Stimulated activated CD4-positive, alpha-beta T cell treated with anti-CD3 and anti-CD28 coated beads, Interleukin-12 subunit alpha, Interleukin-12 subunit beta, amount 100 ng/mL, for 24 hours (primary cell): ENCODE measurements at places on chromosomes 16 and 17.

- DNase-seq = peak; percentile 80
Measured at GRCh38 chr17:5111402-5112204, at the start of gene ZNF232. Gene ZNF232, minus strand, starts transcription at chr17:5111878. Its CDS starts 56 bp downstream, at chr17:5111822.

DNA sequence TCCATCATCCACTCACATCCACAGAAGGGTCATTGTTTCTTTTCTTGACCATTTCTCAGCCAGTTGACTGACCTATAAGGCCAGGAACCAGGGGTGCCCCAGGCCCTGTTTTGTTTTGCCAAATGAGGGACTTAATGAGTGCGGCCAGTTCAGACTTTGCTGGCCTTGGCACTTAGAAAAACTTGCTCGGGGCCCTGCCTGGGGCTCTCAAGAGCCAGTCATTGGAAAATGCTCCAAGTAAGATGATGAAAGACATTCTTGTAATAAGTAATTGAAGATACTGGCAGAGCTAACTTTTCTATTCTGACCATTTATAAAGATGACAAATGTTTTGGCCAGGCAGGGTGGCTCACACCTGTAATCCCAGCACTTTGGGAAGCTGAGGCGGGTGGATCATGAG lies 29.0 kb upstream of the CLEC18B start:
- no peak for DNase-seq

DNA sequence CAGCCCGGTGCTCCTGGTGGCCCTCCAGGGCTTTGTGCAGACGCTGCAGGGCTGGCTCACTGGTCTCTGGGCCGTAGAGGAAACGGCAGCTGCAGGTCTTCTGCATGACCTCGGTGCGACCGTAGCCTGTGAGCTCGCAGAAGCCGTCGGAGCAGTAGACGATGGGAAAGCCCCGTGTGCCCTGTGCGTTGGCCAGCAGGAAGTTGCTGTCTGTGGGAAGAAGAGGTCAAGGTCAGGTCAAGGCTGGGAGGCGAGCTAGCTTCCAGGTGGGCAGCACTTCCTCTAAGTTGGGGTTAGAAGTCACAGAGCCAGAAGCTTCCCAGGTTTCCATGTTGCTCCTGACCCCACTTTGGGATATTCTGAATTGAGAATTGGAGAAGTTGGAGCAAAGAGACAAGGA lies 2.1 kb downstream of the KCNH4 start:
- DNase-seq = no peak

DNA sequence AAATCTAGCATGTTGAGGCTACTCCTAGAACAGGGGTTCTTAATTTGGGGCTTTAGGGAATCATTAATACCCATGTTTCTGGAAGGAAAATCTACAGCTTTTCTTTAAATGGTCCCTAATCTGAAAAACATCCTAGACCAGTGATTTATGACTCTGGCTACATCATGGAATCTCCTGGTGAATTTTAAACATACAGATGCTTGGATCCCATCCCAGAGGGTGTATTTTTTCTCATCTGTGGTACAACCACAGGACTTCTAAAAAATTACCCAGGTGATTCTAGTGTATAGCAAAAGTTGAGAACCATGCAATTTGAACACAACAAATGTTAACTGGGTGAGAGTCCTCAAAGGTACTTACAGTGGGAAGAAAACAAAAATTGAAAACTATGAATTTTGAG lies 41.5 kb downstream of the KANSL1 start:
- DNase-seq = no peak

DNA sequence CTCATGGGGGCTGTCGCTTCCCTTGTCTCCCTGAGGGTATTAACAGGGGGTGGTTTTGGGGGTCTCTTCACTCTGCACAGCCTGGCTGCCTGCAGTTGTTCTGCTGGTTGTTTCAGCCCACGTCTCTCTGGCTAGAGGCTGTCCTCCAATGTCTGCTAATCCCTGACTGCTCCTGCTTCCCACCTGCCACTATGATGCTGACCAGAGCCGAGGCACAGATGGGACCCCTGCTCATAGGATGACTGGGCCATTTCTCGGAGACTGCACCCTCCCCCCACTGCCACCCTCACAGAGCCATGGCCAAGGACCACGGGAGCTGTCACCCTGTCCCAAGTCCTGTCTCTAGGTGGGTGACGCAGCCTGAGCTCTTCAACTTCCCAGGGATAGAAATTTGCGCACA lies 1.6 kb upstream of the ACSF3 start:
- DNase-seq = no peak

GRCh38 chr16:3096362-3096761 lies 2.7 kb downstream of the ZSCAN10 start:
- DNase-seq = no peak

GRCh38 chr17:48915459-48916282 lies 7.5 kb downstream of the UBE2Z start:
- peak; percentile 26 for DNase-seq

GRCh38 chr17:27379888-27380533 lies 76.2 kb upstream of the KSR1 start:
- DNase-seq = no peak

- DNase-seq = no peak
Measured at GRCh38 chr16:49644145-49644463, 211.8 kb downstream of the ZNF423 start.

DNA sequence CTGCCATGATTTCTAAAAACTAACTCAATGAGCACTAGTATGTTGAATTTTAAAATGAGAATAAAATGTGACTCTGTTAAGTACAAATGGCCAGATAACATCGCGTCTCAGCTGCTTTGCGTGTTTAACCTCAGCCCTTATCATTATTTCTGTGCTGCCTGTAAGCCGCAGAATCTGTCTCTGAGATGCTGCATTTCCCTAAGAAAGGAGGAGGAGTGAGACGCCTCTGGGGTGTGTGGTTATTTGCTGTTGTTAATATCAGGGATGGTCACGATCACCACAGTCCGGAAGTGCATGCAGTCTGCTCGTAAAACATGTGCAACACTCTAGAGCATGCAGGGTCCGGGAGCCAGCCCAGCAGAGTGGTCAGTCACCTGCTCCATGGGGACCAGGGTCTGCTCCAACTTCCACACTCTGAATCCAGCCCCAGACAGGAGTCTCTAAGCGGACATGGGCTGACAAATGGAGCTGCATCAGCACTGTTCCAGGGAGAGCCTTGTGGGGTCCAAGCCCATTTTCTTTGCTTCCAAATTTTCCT lies 342.5 kb downstream of the MAF start:
- no peak for DNase-seq

- DNase-seq = no peak
Measured at GRCh38 chr17:35374766-35375344, 1.4 kb upstream of the SLFN11 start.

DNA sequence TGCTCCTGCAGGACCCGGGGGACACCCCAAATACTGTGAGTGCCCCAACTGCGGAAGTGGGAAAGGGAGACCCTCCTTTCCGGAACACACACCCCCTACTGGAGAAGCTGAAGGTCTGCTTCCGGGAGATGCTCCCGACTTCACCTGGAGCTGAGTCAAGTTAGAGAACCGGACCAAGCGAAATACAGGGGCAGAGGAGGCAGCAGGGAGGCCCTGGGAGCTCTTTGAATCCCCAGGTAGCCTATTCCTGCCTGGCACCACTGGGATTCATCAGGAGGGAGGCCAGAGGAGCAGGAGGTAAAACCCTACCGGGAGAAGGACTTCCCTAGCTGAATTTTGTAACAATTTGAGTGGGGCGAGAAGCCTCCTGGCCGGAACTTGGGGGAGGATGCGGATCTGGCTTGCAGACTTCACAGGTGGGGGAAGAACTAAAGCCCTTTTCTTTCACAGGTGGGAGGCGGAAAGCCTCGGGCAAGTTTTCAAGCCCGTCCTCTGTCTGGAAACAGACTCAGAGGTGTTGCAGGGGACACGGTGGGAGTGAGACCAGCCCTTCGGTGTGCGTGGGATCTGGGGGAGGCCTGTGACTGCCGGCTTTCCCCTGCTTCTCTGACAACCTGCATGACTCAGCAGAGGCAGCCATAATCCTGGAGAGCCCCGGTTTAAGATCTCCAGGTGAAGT lies 22.4 kb upstream of the TEKT1 start:
- no peak for DNase-seq

DNA sequence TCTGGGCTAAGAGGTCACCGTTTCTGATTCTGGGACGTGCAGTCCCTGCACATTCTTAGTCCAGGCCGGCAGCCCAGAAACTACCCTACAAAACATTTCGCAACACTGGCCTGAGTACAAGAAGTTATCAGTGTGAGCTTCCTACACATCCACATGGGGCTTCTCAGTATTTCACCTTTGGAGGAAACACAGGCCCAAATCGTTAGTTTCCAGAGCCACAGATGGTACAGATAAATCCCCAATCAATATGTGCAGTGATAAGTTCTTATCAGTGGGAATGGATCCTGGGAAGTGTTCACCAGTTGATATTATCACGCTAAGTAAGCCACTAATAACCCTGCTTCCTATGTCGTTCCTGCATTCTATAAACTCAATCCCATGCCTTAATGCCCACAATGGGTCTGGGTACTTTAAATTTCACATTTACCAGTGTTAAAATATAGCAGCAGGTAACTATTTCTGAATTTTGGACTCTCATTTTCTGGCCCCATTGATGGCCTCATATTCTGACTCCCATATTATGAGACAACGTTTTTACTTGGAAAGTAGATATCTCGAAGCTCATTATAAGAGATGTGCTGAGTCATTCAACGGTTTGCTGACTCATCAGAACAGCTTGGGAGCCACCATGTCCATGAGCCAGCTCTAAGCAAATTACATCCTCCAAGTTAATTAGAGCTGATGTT lies 370.2 kb upstream of the MAF start:
- DNase-seq = no peak

DNA sequence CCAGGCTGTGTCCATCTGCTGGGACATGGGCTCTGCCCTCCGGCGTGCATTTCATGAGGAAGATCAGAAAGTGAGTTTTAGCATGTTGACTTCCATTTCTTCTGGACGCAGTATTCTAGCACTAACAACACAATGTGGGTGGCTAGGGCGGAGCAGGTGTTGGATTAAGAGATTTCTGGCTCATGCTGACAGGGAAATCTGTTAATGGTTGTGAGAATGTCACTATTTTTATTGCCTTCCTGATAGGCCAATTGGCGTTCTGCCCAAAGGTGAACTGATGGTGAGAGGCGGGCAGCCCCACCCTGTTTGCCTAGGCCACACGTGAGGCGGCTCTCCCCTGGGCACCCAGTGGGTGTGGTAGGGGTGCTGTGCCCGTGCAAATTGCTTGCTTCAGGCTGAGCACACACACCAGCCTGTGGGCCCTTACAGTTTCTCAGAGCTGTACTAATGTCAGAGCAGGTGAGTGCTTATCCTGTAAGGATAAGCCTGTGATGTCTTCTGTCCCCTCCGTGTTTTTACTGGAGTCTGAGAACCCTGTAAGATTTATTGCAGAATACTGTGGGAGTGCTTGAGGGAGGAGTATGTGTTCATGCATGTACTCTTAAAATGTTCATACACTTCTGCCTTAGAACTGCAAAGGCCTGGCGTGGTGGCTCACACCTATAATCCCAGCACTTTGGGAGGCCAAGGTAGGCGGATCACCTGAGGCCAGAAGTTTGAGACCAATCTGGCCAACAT lies 30.9 kb downstream of the PGS1 start:
- no peak for DNase-seq

GRCh38 chr17:59167571-59168001 lies 12.0 kb downstream of the PRR11 start:
- no peak for DNase-seq

DNA sequence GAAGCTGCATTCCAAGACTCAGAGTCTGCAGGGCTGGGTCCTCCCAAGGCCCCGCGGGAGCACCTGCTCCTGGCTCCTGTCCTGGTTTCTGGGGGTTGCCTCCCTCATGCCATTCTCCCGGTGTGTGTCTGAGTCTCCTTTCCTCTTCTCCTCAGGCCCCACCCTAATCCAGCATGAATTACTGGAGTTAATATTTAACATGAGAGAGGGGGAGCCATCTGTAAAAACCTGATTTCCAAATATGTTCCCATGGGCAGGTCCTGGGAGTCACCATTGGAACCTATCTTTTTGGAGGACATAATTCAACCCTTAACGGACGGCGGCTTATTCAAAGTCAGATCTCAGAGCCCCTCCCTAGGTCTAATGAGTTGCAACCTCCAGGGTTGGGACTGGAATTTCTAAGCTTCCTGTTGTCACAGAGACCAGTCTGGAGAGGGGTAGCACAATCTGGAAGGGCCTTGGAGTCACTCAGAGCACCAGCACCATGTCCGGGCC lies 5.4 kb downstream of the C17orf99 start:
- no peak for DNase-seq

GRCh38 chr16:17925761-17926160 lies 410.8 kb downstream of the NPIPA8 start:
- DNase-seq = no peak

DNA sequence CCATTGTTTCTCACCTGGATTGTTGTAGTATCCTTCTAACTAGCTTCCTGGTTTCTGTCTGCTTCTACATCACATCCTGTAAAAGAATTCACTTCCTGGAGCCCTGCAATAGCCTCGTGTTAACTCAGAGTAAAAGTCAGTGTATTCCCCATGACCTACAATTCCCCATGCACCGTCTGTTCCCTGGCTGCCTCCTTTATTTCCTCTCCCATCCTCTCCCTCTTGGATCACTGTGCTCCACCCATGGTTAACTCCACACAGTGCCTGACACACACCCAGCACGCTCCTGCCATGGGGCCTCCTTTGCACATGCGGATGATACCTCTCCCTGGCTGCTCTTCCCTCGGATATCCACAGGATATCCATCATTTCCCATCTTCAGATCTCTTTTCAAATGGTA lies 301.4 kb upstream of the IRX3 start:
- no peak for DNase-seq

GRCh38 chr16:86376837-86377236 lies 133.5 kb upstream of the FOXF1 start:
- no peak for DNase-seq

- no peak for DNase-seq
Measured at GRCh38 chr17:4766723-4767122, 5.0 kb upstream of the TM4SF5 start.

GRCh38 chr17:66716236-66717026 lies 118.5 kb upstream of the CACNG5 start:
- DNase-seq = no peak

DNA sequence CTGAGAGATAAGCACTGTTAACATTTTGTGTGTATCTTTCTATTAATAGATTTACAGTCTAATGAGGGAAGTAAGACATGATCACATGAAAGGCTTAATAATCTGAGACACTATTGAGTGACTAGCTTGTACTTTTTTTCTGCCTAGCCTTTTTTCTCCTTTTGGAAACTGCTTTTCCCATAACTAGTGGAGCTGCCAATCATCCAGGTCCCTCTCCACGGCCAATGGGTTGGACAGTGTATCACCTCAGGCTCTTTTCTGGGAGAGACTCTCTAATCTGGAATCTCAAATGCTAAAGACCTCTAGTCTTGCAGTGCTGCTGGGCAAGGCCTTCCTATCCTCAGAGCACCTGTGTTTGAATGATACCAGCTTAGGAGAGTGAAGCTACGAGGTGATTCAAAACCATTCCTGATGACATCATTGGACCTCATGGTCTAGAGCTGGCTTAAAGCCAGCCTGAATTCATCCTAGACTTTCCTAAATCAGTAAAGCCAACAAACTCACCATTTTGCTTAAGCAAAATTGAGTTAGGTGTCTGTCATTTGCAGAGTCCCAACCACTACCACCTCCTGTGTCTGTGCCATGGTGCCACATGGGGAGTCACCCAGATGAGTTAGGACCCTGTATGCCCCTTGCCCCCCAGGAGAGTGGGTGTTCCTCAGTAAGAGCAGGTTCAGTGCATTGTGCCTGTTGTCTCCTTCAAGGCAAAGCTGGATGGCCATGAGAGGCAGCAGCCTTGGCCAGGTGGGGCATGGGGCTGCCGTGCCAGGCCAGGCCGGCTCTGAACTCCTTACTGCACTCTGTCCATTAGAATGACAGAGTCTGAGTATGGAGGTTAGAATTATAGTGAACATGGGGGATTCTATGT lies 62.9 kb downstream of the SPECC1 start:
- no peak for DNase-seq
